ENCODE measurements at places on chromosomes 1 and 21. TPM values are rescaled to one million over a fixed set of nuclear protein-coding genes. Genes with fewer than 3 reads are reported as not detected.

- DNase-seq: no peak
Measured at GRCh38 chr1:88648706-88649105, 35.4 kb upstream of the PKN2 start.

DNA sequence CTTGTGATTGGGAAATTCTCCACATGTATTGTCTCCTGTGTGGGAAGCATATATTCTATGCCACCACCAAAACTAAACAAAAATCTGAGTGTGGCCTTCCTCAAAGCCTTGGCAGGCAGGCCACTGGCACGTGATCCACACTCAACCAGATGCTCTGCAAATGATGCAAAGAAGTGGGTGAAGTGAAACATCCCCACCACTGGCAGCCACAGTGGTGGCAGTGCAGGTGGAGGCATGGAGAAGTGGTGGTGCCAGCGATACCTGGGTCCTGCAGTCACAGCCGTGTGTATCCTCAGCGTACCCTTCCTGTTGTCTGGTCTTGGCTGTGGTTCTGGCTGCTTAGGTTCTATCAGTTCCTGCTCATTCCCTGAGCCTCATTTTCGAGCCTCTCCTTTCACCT, 65.2 kb downstream of the PLPPR5 start:
- DNase-seq: no peak

DNA sequence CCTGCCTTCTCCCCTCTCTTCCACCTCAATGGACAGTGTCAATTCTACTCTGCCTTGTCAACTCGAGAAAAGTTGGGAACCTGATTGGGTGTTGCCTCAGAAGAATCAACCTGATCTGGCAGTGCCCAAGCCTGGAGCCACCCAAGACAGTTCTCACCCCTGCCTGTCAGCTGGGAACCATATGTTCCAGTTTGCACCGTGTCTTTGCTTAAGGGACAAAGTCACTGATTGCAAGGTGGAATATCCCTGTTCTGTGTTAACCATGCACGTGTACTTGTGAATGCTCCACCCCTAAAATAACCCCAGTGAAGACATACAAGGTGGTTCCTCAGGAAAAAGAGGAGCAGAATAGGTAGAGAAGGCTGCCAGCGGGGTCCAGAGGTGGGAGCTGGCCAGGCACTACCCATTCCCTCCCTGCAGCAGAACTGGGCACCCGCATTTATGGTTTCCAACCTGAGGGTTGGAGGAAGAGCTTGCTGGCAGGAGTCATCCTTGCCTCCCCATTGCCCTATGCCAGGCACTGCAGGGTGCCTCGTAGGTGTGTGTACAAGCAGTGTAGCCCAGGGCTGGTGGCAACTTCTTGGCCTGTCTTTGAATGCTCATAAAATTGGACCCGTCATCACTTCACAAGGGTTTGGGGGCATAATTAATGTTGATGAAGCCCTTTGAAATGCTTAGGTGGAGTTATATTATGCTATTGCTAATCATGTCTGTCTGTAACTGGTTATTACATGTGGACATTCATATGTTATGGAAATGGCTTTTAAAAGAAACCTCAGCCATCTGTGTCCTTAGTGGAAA, 11.3 kb downstream of the NIPAL3 start:
- DNase-seq: no peak

- DNase-seq: no peak
Measured at GRCh38 chr21:36681117-36681631, 17.7 kb upstream of the SIM2 start.

The SMIM1 gene
- total RNA-seq: 1.2 TPM
